NCI-H446 treated with DMSO at 0.1 percent for 48 hours (cell line): ENCODE measurements at places on chromosomes 13 and 19.
A peak's percentile ranks its signal among the peaks of the same experiment; 100 is the strongest.

GRCh38 chr13:25232937-25233515 is 54.3 kb downstream of the MTMR6 start:
- peak; percentile 3 for DNase-seq

GRCh38 chr13:110319774-110320509 is 12.9 kb downstream of the COL4A2 start:
- no peak for DNase-seq

DNA sequence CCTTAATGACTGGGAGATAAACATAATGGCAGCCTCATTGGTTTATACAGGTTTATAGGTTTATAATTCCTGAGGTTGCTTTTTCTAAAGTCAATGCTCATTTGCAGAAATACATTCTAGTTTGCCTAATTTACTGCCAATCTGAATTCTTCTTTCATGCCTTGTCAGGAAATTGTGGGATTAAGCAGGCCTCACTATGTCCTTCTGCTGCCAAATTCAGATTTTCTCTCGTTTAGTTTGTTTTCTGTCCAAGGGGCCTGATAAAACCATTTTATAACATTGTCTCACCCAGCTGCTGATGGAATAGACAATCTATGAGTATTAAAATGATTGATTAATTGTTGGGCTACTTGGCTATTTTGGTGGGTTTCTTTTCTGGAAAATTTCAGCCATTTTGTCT is 42.4 kb upstream of the OBI1 start:
- no peak for DNase-seq

- DNase-seq: no peak
These were observed 34.1 kb upstream of the EDNRB start for GRCh38 chr13:77952737-77953136.

DNA sequence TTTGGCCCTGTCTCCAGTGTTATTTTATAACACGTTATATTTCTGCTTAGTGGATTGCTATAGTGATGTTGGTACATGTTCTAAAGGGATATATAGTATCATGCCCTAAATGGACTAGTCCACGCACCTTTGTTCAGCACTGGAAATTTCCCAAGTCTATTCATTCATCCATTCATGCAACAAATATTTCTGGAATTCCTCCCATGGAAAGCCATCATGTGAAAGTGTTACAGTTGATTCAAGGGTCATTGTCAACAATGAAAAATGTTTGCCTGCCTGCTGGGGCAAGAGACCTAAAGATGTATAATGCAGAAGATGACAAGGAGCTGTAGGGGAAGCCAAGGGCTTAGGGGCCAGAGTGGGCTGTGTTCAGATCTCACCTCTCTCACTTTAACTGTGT is 10.8 kb upstream of the HSPH1 start:
- no peak for DNase-seq
